HFFc6 (cell line): ENCODE measurements at places on chromosomes 16 and 17. TPM values are rescaled to one million over a fixed set of nuclear protein-coding genes. Genes with fewer than 3 reads are reported as not detected.

Gene HASPIN
- 3.8 to 7.5 TPM (median 7.0 TPM) in 3 replicates for total RNA-seq

Gene MAF
- total RNA-seq, result not detected in 3 replicates

Gene ALOXE3
- 0.19 to 0.35 TPM (median 0.30 TPM) in 3 replicates for total RNA-seq

Gene SPN
- total RNA-seq, result 0.11 to 0.14 TPM (median 0.11 TPM) in 3 replicates

Gene ACSM5
- not detected in 3 replicates for total RNA-seq

Gene HID1
- total RNA-seq, result 0.32 to 0.55 TPM (median 0.51 TPM) in 3 replicates

Gene UBE2Z
- total RNA-seq, result 120 and 123 TPM in 2 replicates

Gene PHF23
- 57.0 and 69.7 TPM in 2 replicates for total RNA-seq

Gene RCVRN
- total RNA-seq, result not detected in 3 replicates

Gene CLDN9
- not detected in 3 replicates for total RNA-seq

Gene CCL22
- not detected in 3 replicates for total RNA-seq

Gene TP53TG3C
- 0.31 to 0.34 TPM in 2 of 3 replicates, not detected in the other for total RNA-seq

Gene PYY
- total RNA-seq, result 0.43 TPM in 1 of 2 replicates, not detected in the other

Gene ABCC3
- total RNA-seq, result 19.3 to 20.6 TPM (median 20.1 TPM) in 3 replicates

Gene SOX9
- total RNA-seq, result 0.72 to 4.2 TPM (median 2.1 TPM) in 3 replicates

Gene NF1
- total RNA-seq, result 45.0 and 52.6 TPM in 2 replicates

Gene PLA2G10
- total RNA-seq, result not detected in 3 replicates

Gene DLX3
- not detected in 3 replicates for total RNA-seq

Gene DBF4B
- 6.0 to 10.8 TPM (median 10.4 TPM) in 3 replicates for total RNA-seq

Gene XPO6
- 155 and 163 TPM in 2 replicates for total RNA-seq

Gene UMOD
- not detected in 3 replicates for total RNA-seq

Gene SRCIN1
- total RNA-seq, result 0.08 TPM in 1 of 2 replicates, not detected in the other

Gene WNT9B
- not detected in 3 replicates for total RNA-seq

Gene KRTAP2-2
- total RNA-seq, result 0.46 to 1.1 TPM (median 0.96 TPM) in 3 replicates

Gene FBXO39
- not detected in 2 replicates for total RNA-seq

Gene MYO15B
- 0.25 to 0.82 TPM (median 0.37 TPM) in 3 replicates for total RNA-seq

Gene DNAAF8
- 1.6 to 2.6 TPM (median 1.7 TPM) in 3 replicates for total RNA-seq

Gene ZG16
- not detected in 3 replicates for total RNA-seq

Gene MSLN
- 0.20 to 0.61 TPM (median 0.27 TPM) in 3 replicates for total RNA-seq

Gene GRIN2C
- total RNA-seq, result 0.09 TPM in 1 of 3 replicates, not detected in the others

Gene NPIPA3
- 2.0 to 3.2 TPM in 2 of 3 replicates, not detected in the other for total RNA-seq

Gene USP31
- total RNA-seq, result 5.1 to 7.7 TPM (median 5.3 TPM) in 3 replicates

Gene SRP68
- 93.8 to 101 TPM (median 99.5 TPM) in 3 replicates for total RNA-seq

Gene LAT
- 3.7 to 5.7 TPM (median 4.3 TPM) in 3 replicates for total RNA-seq

Gene TRPV3
- 0.66 TPM in 1 of 3 replicates, not detected in the others for total RNA-seq

Gene FOXJ1
- total RNA-seq, result not detected in 2 replicates

Gene FCSK
- 7.0 and 7.1 TPM in 2 replicates for total RNA-seq

Gene CDH16
- not detected in 3 replicates for total RNA-seq

Gene USP22
- total RNA-seq, result 216 to 242 TPM (median 218 TPM) in 3 replicates

Gene GRAP
- total RNA-seq, result 0.11 TPM in 1 of 3 replicates, not detected in the others

Gene MRPL58
- total RNA-seq, result 41.8 to 50.6 TPM (median 47.9 TPM) in 3 replicates

Gene FGF11
- total RNA-seq, result 0.10 to 0.56 TPM in 2 of 3 replicates, not detected in the other

Gene GJD3
- 0.36 to 1.5 TPM (median 0.76 TPM) in 3 replicates for total RNA-seq

Gene C16orf92
- not detected in 2 replicates for total RNA-seq

Gene GGT6
- total RNA-seq, result not detected in 3 replicates

Gene TLCD2
- total RNA-seq, result 3.0 to 3.8 TPM (median 3.2 TPM) in 3 replicates

Gene TAC4
- not detected in 3 replicates for total RNA-seq

Gene ALOX12B
- not detected in 3 replicates for total RNA-seq

Gene GPRC5B
- total RNA-seq, result 0.15 to 0.41 TPM (median 0.34 TPM) in 3 replicates

Gene KRT33B
- total RNA-seq, result 0.91 to 1.8 TPM (median 1.6 TPM) in 3 replicates

Gene PRAC2
- total RNA-seq, result not detected in 2 replicates

Gene KRT37
- not detected in 3 replicates for total RNA-seq

Gene EPOP
- 0.89 to 1.3 TPM (median 1.2 TPM) in 3 replicates for total RNA-seq

Gene PRR11
- total RNA-seq, result 29.4 to 73.8 TPM (median 55.8 TPM) in 3 replicates

Gene ZNF469
- 10.5 to 17.2 TPM (median 13.3 TPM) in 3 replicates for total RNA-seq
